ENCODE measurements at places on chromosomes 7 and 10.

DNA sequence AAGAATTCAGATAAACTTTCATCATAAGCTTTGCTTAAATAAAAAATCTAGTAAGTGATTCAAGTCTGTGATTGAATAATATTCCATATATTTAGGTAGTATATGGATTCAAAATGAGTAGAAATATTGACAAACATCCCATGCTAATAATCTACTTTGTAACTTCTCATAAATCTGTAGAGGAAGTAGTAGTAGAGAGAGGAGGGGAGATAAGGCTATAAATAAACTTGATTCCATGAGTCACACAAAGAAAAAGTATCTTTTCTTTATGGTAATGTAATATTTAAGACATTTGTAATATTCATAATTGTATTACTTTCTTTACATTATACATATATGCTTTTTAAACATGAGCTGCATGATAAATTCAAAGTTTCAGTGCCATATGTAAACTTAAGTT lies 25.6 kb upstream of the CD36 start:
- DNase-seq, result no peak

GRCh38 chr7:133742709-133743538 lies 384.2 kb upstream of the LRGUK start:
- no peak for DNase-seq

GRCh38 chr7:105101864-105102263 lies 87.9 kb downstream of the KMT2E start:
- DNase-seq, result no peak

- peak; percentile 48 for DNase-seq
These were observed 807.7 kb upstream of the ZWINT start for GRCh38 chr10:57168611-57169240.

Data from urinary bladder (tissue), 4 donors.